NCI-H524 treated with DMSO at 0.1 percent for 48 hours (cell line): ENCODE measurements at places on chromosomes 4 and X.

DNA sequence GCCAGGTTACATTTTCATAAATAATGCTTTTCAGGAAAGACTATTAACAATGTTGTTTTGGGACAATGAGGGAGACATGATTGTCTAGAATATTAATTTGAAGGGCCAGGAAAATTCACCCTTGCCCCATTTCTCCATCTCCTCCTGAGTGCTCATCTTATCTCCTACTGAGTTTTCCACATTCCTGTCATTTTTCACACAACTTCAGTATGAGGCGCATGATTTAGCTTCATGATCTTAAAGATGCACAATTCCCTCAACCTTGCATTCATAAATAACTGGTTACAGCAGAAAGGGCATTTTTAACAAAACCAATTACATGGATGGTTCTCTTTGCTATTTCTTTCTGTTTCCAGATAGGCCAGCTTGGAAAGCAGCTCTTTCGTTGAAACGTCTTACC is 1699.2 kb upstream of the IGFBP7 start:
- no peak for DNase-seq

DNA sequence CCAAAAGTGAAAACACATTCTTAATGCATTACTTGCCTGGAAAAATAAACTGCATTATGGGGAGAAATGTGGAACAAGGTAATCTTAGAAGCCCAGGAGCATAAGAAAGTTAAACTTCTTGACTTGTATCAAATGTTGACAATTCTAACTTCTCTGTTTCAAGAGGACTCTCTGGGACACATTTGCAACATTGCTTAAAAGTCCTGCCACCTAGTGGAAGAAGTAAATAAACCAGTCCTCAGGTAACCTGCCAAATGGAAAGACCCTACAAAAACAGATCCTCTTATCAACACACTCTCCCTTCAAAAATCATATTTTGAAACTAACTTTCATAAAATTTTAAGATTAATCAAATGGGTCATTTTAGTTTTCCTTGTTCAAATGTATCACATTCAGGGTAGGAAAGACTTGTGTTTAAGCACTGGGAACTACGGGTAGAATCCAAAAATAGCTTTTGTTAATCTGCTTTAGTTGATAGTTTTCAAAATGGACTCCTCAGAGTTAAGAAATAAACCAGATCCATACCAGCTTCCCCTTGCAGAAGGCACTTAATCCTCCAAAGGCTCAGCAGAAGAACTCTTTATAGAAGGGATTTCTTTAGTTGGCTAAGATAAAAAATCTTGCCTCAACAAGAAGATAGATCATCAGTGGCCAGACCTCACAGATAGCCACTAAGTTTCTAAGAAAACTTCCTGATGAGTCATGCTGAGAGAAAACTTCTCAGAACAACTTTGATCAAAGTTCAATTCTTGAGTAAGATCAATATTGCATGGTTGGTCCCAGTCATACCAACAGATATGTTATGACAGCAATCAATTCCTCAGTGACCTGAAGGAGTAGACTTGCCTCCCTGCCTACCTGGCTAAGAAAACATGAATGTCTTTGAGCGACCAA is 141.7 kb downstream of the HHIP start:
- no peak for DNase-seq

- DNase-seq, result no peak
Measured at GRCh38 chr4:175106301-175106700, 188.1 kb downstream of the ADAM29 start.

DNA sequence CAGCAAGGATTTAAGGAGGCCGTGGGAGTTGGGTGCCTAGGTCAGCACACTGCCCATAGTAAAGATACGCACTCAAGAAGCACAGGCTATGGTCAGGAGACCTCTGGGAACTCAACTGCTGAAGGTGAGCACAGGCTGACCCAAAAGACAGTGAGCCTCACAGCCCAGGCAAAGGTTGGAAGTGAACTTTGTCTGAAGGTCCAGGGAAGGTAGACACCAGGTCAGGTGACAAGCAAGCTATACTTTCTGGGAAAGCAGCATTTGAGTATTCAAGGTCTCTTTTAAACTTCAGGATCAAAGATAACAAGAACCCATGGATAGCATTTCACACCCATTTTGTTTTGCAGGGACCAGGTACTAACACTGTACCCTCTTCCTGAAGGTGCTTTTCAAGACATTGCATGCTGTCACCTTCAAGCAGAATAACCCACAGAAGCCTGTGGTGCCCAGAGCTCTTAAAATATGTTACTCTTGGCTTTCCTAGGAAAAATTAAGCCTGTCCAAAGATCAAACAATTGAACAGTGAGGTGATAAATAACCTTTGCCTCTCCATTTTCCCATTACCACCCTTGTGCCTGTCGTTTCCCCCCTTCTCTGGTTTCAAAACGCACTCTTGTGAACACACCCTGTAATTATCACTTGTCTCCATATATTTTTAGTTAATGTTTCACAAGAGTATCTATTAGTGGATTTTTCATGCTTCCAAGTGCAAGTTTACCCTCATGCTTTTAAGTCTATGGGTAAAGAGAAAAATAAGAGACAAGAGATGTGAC is 3.4 kb upstream of the S100G start:
- DNase-seq, result no peak
